ENCODE measurements at places on chromosomes 7 and 10.

DNA sequence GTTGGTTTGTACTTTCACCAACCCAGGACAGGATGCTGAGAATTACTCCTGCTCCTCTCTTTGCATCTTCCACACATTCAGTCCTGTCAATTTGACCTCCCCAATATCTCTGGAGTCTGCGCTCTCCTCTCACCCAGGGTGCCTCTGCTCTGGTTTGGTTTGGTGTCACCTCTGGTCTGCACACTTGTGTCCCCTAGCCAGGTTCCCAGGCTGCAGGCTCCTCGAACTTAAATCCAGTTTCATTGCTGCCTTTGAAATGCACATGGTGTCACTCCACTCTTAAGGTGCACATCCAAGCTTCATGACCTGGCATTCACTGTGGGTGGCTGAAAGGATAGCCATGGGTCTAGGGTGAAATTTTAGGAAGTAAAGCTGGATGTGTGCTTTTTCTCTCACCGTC, 271.6 kb downstream of the RPS24 start:
- DNase-seq, result peak; percentile 1

GRCh38 chr10:49761789-49762565, at the start of gene OGDHL:
TSS of gene OGDHL (minus strand) at chr10:49762323. CDS start at chr10:49758592, 3,731 bp downstream.
- DNase-seq, result peak; percentile 39

DNA sequence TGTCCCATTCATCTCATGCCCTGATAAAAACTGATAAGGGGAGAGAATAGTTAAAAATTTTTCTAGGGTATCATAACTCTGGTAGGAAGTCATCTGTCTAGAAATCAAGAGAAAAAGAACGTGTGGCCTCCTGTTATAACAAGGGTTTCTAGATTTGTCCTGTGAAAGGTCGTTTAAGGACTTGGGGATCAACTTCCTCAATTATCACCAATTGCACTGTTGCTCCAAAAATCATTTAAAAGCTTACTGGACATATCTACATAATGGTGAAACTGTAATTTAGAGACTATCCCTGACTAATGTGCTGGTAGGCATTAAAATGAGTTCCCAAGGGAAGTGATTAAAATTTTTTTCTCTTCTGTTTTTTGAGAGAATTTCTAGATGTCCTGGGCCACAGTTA, 58.2 kb downstream of the GPR141 start:
- no peak for DNase-seq

DNA sequence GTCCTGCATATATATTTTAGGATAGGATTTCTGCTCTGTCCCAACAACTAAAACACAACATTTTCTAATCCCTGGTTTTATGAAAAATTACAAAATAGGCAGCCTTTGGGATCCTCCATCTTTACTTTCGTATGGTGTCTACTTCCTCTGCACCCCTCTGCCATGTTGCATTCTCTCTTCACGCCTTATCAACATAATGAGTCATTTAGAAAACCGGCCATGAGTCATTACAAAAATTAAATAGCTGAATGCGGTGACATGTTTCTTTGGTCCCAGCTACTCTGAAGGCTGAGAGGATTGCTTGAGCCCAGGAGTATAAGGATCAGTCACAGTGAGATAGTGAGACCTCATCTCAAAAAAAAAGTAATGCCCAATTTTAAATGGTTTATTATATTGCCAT, 148.1 kb upstream of the CELF2 start:
- DNase-seq, result no peak

- DNase-seq, result no peak
These were observed 17.8 kb upstream of the COMTD1 start for GRCh38 chr10:75253281-75254220.

DNA sequence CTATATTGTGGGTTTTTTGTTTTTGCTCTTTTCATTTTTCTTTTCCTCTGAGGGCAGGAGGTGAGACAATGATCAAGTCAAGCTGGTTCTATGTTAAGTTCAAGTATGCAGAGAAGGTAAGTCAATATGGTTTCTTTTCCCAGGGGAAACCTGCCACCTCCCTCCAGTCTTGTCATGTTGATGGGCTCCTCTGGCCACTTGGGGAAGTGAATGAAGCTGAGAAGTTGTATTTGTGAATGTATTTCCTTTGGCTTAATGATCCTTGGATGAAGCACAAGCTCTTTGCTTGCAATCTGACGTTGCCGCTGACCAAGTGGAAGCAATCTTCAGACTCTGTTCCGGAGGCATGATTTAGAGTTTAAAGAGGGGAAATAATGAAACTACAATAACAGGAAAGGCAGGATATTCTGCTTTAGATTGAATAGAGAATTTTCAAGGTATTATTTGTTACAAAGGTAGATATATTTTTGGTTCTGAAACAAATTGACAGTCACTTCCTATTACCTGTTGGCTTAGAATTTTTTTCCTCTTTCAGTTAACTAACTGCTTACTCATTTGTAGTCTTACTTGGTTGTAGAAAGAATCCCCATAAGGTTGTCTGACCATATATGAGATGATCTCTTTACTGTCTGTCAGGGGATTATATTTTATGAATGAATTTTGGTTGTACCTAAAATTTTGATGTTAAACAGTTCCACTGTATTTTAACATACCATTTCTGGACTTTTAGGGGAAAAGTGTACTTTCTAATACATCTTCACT, 369.6 kb downstream of the AUTS2 start:
- no peak for DNase-seq

- DNase-seq, result no peak
These were observed 212.4 kb downstream of the ELFN1 start for GRCh38 chr7:1882451-1882850.

GRCh38 chr10:102776779-102777456, 33.2 kb downstream of the WBP1L start:
- peak; percentile 9 for DNase-seq

Measured in stimulated activated CD4-positive, alpha-beta T cell treated with anti-CD3 and anti-CD28 coated beads, Interleukin-4, amount 100 ng/mL, for 24 hours (primary cell).